SW480 (cell line): ENCODE measurements at places on chromosomes 6 and 20.

- no peak for DNase-seq
Observed at GRCh38 chr6:44561060-44561623, 173.6 kb downstream of the CDC5L start.

DNA sequence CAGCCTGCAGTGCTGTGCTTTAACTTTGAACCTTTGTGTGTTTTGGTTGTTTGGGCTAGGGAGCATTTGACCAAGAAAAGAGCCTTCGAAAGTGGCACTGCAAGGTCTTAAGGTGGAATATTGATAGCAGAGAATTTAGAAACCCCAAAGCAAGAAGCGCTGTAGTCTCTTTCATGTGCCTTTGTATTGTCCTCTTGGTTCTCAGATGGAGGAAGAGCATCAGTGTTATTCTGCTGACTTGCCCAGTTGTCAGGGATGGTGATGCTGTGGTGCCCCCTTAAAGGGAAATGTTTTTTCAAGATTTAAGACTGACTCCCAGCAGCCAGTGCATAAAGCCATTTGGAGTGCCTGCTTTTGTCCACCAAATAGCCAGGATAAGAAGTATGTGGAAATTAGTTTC lies 102.7 kb upstream of the INSM1 start:
- DNase-seq, result no peak

GRCh38 chr20:46900086-46900485 lies 5.4 kb downstream of the EYA2 start:
- no peak for DNase-seq

GRCh38 chr20:21607971-21608725 lies 94.3 kb upstream of the NKX2-2 start:
- peak; percentile 18 for DNase-seq

GRCh38 chr20:10324198-10324847 lies 105.7 kb downstream of the SNAP25 start:
- no peak for DNase-seq

DNA sequence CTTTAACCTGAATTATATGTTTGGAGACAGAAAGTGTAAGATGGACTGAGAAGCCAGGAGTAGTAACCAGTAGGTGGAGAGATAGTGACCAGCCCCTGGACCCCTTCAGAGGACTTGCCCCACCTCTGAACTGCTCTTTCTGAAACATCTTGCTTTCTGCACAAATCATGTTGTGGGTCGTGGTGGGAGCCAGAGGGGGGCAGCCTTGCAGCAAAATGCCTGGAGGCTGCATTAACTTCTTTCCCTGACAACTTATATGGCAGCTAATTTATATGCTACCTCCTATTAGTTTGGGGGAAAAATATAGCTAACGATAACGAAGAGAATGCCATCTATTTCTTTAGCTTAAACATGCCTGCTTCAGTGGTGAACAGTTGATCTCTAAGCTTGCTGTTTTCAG lies 859.8 kb downstream of the MAFB start:
- DNase-seq, result no peak

DNA sequence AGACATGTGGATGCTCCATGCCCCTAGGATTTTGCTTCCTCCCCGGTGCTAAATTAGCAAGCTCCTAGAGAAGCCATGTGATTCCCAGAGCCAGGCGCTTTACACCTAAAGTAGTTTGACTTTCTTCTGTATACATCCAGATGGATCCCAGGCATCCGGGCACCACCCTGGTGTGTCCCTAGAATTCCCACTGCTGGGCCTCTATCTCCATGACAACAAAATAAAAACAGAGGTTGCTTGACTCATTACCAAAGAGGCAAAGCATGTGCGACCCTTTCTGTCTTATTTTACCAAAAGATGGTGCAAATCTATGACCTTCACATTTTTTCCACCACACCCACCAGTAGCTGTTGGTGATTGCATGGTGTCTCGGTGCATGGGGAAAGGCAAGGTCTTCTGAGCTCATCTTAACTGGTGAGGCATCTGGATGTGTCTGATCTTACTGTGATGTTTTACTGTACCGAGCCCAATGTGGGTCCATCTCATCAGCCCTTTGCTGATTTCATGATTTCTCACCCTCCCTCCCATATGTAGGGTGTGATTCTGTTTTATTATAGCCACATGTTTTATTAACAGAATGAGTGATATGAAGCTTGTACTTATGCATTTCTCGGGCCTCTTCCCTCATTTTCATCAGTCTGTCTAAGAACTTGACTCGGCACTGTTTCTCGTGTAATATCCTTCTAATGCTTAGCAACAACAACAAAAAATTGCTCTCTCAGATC lies 27.4 kb upstream of the VAPB start:
- DNase-seq, result no peak

DNA sequence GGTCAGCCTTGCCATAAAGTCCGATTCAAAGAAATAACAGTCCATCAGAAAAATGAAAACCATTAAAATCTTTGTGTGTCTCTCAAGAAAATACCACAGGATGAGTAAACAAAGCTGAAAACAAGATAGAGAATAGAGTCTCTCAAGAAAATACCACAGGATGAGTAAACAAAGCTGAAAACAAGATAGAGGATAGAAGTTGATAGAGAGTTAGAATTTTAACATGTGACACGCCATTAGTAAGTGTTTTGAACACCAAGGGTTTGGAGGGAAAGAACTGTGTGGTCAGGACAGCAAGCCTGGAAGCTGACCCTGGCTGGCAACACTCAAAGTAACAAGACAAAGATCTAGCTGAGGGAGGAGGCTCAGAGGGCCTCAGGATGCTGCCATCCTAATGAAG lies 43.9 kb upstream of the PRND start:
- no peak for DNase-seq
